ENCODE measurements at places on chromosomes 1 and 21.

DNA sequence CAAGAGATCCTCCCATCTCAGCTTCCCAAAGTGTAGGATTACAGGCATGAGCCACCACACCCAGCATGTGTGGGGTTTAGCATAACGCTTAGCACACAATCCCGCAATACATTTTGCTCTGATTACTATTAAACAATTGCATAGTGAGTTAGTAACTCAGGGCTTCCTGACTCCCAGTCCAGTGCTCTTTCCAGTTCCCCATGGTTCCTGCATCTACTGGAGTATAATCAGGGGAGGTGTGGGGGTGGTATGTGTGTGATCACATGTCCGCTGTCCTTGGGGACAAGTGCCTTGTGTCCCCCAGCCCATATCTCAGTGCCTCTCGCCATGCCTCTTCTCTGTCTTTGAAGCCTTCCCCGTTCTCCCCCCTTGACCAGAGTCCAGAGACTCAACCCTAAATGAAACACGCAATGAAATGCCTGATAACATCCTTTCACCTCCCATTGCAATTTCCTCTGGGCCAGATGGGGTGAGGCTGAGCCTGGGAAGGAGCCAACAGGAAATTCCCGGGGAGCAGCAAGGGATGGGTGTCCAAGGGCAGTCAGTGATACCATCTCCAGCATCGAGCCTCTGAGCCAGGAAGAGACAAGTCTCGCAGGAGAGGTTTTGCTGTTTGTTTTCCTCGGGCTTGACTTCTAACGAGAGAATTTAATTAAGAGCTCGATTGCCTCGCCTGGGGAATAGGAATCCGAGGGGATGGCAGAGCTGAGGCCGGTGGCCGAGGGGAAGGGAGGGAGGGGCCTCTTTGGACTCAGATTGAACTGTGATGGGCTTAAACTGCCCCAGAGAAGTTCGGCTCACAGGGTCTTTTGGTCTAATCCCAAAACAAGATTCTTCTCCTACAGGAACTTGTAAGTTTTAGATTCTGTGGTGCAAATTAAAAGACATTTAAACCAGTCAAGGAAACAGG lies 7.7 kb upstream of the HTR1D start:
- no peak for DNase-seq

- no peak for DNase-seq
Measured at GRCh38 chr1:173208868-173209267, 1.7 kb upstream of the TNFSF4 start.

- DNase-seq = no peak
Measured at GRCh38 chr1:84121360-84121759, 22.7 kb upstream of the PRKACB start.

- no peak for DNase-seq
Measured at GRCh38 chr1:205199090-205199930, 12.2 kb downstream of the DSTYK start.

All from upper lobe of left lung (tissue), 6 donors.